GOT3 (cell line): ENCODE measurements at places on chromosomes 4 and X.

- no peak for DNase-seq
These were observed 73.8 kb upstream of the MXD4 start for GRCh38 chr4:2335729-2336101.

GRCh38 chr4:182978152-182978827, 61.1 kb upstream of the DCTD start:
- DNase-seq, result no peak

DNA sequence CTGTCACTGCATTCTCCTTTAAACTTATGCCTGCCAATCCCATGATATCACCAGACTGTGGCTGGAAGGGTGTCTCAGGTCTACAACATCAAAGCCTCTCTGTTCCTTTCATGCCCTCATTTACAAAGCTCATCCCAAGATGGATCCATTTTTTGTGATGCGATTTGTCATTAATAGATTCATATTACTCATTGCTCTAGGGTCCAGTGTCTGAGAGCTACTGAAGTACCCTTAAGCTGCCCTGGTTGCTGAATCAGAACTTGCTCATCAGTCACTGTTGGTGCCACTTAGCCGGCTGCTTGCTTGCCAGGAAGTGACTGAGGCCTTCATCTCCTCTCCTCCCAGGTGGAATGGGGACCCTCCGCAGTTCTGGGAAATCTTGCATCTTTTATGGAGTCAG, 395.5 kb upstream of the BOD1L1 start:
- DNase-seq, result peak; percentile 5

DNA sequence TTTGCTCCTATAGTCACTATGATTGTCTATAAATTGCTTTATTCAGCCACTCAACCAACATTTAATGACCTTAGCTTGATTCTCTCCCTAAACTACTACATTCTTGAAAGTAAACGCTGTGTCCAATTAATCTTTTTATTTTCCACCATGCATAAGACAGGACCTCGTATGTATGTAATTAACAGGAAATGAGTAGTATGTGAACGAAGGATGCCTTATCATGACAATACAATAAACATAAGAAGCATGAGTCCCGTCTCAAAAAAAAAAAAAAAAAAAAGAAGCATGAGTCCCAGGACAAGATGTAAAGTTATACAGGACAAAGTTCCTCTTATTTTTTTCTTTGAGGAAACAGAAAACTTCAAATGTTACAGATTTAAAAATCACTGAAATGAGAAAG, 92.5 kb downstream of the PPP3CA start:
- DNase-seq, result no peak

DNA sequence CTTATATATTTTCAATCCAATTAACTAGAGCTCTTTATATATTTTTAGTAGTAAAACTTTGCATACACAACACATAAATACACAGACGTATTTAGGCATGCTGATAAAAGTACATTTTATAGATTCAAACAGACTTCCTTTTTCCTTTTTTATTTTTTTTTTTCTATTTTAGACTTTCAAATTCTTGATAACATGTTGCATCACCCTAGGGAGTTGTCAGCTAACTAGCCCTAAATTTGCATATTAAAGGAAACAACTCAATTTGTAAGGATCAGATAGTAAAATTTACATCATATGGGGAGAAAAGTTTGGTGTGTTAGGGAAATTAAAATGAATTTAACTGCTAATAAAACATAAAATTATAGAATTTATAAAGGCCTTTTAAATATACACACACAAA, 47.4 kb upstream of the APOOL start:
- DNase-seq, result no peak

DNA sequence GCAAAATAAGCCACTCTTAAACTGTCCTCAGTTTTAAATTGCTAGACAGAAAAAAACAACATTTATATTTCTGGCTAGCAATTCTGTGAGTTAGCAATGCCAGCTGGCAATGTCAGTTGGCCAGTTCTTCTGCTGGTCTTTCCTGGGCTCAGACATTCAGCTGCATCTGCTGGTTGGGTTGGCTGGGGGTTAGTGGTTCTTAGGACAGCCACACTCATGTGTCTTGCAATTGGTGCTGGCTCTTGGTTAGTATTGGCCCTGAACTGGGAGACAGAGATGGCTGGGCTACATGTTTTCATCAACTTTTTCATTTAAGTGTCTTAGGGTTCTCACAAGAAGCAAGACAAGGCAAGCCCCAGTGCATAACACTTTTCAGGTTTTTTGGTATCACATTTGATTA, 48.0 kb upstream of the PDLIM5 start:
- no peak for DNase-seq

- no peak for DNase-seq
These were observed 186.5 kb upstream of the IL15 start for GRCh38 chr4:141449927-141450326.

DNA sequence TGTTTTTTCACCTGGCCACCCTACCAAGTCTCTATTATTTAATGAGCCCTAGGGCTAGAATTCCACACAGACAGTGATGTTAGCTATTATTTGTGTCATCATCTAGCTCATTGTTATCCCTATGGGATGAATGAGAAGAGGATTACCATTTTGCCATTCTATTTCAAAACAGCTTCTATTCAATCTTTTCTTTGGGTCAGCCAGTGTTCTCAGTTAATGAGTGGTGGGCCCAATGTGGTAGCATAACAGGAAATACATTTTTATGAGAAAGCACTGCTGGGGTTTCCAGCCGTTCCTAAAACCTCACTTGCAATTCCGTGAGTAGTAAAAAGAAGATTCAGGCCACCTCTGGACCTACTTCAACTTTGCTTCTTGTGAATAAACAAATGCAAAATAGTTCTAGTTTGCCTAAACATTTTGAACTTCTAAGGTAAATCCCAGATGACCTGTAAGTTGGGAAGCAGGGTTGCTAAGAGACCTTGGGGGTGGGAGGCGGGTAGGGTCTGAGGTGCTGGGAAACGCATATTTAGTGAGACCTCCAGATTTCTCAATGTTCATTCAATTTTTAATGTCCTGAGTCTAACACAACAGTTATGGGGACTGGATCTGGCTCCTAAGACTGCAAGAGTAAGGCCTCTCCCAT, 24.8 kb upstream of the CYP2U1 start:
- no peak for DNase-seq

DNA sequence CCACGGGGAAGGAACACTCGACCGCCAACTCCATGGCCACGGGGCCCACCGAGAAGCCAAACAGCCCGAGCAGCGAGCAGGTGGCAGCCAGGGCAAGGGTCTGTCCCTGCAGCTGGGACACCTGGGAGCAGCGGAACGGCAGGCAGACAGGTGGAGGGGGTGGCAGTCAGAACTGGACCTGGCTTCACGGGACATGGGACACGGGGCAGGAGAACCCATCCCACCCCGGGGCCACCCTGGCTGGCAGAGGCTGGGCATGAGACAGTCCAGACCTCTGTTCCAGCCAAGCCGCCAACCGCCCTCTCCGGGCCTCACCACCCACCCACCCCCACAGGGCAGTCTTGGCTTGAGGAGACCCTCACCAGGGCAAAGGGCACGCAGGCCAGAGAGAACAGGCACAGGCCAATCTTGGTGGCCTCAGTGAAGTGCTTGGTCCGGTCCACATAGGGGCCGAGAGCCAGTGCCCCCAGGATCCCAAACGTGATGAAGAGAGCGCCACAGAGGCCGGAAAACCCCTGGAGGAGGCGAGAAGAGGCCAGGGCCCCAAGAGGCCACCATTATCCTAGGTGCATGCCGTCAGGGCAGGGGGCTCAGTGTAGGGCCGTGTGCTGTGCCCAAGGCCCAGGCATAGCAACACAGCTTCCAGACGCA, 5.6 kb downstream of the SLC49A3 start:
- no peak for DNase-seq

DNA sequence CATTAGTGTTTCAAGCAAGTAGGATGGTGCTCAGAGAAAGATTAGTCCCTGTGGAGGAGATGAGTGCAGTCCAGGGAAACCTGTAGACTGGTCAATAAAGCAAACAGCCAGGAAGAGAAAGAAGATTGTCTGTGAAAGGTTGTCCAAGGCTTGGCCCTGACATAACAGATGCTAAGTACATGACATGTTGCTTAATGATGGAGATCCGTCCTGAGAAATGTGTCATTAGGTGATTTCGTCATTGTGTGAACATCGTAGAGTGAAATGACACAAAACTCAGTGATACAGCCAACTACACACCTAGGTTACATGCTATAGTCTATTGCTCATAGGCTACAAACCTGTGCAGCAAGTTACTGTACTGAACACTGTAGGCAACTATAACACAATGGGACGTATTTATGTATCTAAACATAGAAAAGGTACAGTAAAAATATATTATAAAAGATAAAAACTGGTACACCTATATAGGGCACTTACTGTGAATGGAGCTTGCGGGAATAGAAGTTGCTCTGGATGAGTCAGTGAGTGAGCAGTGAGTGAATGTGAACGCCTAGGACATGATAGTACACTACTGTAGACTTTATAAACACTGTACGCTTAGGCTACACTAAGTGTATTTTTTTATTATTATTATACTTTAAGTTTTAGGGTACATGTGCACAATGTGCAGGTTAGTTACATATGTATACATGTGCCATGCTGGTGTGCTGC, 9.0 kb upstream of the PRSS48 start:
- no peak for DNase-seq

DNA sequence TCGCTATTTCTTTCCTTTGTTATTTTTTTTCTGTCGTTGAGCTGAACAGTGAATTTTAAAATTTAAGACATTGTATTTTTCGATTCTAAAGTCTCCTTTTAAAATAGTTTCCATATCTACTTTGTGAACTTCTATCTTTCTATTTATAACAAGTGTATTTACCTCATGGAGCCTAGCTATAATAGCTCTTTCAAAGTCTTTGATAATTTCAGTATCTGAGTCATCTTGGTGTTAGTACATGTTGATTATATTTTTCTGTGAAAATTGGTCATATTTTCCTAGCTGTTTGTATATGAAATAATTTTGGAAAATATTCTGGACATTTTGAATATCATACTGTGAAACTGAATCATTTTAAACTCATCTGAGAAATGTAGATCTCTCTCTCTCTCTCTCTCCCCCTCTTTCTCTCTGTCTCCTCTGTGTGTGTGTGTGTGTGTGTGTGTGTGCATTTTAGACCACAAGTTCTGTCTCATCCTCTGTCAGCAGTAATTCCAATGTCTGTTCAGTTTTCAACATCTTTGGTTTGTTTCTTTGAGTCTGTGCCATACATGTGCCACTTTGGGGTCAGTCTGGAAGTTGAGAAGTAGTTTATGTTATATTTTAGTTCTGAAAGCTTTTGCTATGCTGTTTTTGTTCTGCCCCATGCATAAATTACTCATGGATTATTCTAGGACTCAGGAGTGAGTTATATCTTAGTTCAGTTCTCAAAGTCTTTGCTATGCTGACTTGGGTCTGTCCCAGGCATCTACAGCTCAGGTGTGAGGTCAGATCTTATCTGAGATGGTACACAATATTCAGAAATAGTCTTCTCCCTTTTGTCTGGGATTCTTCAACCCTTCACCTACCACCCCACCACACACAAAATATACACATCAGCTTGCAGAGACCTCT, 366.4 kb upstream of the CASK start:
- no peak for DNase-seq

- no peak for DNase-seq
These were observed 335.5 kb upstream of the IGFBP7 start for GRCh38 chr4:57445686-57446085.

DNA sequence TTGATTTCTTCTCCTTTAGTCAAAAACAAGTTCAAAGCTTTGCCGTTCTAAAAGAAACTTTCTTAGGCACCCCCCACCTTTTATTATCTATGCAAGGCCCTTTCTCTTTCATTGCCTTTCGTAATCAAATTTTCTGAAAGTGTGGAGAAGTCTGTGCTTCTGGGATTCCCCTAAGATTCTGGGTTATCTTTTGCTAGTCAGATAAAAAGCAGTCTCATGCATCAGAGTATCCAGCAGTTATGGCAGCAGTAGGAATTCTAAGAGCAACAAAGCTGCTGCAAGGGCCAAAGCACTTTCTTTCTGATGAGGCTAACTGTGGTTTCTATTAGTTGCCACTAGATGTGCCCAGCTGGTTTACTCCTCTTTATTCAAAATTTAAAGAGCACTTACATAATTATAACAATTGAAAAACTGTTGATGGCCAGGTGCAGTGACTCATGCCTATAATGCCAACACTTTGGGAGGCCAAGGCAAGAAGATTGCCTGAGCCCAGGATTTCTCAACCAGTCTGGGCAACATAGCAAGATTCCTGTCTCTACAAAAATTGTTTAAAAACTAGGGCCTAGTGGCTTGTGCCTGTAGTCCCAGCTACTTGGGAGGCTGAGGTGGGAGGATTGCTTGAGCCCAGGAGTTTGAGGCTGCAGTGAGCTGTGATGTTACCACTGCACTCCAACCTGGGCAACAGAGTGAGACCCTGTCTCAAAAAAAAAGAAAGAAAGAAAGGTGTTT, 296.2 kb downstream of the PAPSS1 start:
- DNase-seq, result no peak

GRCh38 chr4:136861091-136861490, 671.2 kb downstream of the PCDH18 start:
- DNase-seq, result no peak

GRCh38 chr4:158704274-158704673, 18.9 kb downstream of the PPID start:
- no peak for DNase-seq

DNA sequence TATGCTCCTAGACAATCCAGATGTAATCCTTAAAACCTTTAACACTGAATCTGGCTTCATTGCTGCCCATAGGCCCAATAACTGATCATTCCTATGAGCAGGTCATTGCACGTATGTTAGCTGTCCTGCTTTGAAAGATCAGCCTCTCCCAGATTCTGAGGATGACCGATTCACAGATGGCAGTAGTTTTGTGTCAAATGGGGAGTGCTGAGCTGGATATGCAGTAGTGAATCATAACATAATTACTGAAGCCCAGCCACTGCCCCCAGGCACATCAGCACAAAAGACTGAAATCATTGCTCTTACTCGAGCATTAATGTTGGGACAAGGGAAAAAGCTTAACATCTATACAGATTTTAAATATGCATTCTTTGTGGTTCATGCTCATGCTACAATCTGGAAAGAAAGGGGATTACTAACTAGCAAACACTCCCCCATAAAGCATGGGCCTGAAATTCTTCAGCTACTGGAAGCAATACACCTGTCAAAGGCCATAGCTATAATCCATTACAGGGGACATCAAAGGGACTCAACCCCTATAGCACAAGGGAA, 16.4 kb upstream of the ZNF280C start:
- DNase-seq, result no peak

GRCh38 chrX:153635788-153636668, 11.0 kb upstream of the DUSP9 start:
- no peak for DNase-seq

GRCh38 chrX:69107231-69107739, 58.0 kb downstream of the PJA1 start:
- DNase-seq, result no peak

- DNase-seq, result no peak
These were observed 198.6 kb downstream of the ARHGAP24 start for GRCh38 chr4:85673540-85673939.
